NCI-H1436 (cell line): ENCODE measurements at places on chromosomes 16 and 17.

DNA sequence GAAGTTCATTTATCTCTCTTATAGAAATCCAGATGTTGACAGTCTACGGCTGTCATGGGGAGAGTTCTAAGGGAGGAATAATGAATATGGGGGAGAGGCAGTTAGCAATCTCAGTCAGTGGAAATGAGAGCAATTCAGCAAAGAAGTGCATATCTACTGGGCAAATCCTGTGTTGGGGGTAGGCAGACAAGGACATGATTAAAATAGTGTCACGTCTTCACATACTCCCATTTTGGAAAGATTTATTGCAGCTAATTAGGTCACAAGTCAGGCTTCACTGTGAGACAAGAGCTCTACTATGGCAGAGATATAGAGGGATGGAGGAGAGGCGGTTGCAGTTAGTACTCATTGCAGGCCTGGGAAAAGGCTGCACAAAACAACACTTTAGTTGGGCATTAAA is 29.8 kb downstream of the LRRC36 start:
- no peak for DNase-seq

- DNase-seq = peak; percentile 62
Observed at GRCh38 chr17:77735081-77735565, 223.4 kb upstream of the TNRC6C start.

- no peak for DNase-seq
Observed at GRCh38 chr17:62884781-62885180, 76.7 kb upstream of the MARCHF10 start.

- DNase-seq = no peak
Observed at GRCh38 chr16:78310990-78311561, 211.6 kb downstream of the WWOX start.

- no peak for DNase-seq
Observed at GRCh38 chr17:42005166-42005565, 12.1 kb downstream of the DNAJC7 start.

DNA sequence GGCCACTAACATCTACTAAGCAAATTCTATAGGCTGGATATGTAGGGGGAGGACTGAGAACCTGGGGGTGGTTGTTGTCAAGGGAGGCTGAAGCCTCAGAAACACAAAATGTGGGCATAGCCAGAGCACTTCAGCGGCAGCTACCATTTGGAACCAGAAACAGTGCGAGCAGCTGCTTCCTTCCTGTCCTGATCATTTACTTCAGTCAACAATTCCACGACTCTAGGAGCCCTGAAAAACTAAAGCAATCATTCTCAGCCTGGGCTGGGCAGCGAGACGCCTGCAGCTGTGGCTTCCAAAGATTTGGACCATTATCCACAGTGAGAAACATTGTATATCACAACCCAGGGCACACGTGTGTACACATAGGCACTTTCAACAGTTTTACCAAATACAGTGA is 93.9 kb upstream of the WSCD1 start:
- no peak for DNase-seq

DNA sequence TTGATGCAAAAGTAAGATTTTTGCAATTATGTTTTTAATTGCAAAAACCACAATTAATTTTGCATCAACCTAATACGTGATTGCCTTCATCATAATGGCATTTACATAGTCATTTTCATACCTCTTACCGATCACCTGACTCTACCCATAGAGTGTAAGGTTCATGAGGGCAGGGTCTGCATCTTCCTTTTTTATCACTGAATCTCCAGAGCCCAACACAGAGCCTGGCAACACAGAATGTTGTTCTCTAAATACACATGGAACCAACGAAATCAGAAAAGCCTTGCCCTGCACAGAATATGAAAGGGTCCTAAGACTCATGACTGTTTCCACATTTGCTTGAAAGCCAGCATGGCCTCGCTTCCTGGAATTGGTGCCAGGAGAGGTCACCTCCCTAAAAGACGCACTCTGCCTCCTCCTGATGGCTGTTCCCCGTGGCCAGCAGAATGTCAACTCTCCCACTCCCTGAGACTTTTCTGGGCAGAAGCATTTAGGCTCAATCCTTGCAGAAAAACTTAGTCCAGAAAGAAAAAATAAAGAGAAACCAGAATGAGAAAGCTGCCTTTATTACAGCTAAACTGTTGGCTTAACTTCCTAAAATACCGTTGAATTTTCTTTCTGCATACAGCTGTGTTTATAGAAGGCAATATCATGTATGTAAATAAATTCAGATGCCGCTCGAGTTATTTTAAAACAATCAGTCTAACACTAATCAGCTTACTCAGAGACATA is 327.8 kb upstream of the MAF start:
- DNase-seq = no peak

- no peak for DNase-seq
Observed at GRCh38 chr17:41896726-41897125, 22.0 kb downstream of the ACLY start.

DNA sequence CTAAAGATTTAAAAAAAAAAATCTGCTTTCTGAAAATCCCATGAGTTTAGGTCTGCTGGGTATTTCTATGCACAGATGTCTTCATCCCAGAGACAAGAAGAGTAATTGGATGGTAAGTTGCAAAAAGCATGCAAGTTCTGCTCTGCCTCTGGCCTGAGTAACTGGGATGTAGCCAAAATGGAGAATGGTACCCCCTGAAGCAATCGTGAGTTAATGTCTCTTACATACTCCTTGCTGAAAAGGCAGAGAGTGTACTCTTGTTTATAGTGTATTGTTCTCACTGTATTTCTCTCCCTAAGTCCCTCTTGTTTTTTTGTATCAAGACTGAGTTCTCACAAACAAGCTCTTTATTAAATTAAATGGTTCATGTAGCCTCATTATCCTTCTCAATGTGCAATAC is 259.0 kb downstream of the IRX3 start:
- no peak for DNase-seq

DNA sequence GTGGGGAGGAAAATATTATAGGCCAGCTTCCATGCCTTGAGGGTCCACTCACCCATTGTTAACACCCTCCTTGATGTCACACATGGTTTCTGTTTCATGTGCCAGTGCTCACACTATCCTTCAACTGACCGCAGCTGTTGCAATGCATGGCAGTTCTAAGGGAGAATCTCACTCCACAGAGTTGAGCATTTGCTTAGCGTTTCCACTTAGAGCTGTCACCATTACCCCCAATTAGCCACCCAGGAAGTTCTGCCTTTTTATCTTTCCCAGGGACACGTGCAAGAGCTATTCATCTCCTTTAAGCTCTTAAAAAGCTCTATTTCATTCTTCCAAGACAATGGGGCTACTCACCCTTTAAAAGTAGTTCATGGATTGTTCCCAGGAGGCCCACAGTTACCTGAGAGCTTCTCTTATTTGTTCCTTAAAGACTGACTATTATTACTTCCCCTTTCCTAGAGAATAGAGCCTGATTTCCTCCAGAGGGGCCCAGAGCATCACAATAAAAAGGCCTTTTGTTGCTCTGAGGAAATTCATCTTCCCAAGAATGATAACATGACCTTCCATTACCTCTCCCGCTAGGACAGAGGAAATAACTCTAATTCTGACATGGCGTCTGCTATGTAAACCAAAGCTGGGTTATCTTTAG is 126.8 kb downstream of the CACNG3 start:
- no peak for DNase-seq

- no peak for DNase-seq
Observed at GRCh38 chr16:79628501-79628975, 28.0 kb upstream of the MAF start.

DNA sequence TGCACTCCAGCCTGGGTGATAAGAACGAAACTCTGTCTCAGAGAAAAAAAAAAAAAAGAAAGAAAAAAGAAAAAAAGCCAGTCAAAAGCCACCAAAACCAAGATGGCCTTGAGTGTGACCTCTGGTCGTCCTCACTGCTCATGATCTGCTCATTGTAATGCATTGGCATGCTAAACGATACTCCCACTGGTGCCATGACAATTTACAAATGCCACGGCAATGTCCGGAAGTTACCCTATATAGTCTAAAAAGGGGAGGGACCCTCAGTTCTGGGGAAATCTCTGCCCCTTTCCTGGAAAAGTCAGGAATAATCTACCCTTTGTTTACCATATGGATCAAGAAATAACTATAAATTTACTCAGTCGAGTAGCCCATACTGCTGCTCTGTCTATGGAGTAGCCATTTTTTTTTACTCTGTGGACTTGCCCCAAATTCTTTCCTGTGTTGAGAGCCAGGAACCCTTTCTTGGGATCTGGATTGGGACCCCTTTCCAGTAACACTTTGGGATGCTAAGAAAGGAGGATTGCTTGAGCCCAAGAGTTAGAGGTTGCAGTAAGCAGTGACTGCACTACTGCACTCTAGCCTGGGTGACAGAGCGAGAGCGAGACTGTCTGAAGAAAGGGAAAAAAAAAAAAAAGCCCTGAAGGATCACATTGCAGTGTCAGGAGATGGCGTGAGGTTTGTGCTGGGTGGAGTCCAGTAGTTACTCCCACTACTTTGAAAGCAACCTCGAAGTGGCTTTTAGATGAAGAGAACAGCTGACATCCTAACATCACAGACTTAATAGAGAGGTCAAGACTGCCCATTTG is 3.7 kb upstream of the TMEM231 start:
- DNase-seq = no peak

DNA sequence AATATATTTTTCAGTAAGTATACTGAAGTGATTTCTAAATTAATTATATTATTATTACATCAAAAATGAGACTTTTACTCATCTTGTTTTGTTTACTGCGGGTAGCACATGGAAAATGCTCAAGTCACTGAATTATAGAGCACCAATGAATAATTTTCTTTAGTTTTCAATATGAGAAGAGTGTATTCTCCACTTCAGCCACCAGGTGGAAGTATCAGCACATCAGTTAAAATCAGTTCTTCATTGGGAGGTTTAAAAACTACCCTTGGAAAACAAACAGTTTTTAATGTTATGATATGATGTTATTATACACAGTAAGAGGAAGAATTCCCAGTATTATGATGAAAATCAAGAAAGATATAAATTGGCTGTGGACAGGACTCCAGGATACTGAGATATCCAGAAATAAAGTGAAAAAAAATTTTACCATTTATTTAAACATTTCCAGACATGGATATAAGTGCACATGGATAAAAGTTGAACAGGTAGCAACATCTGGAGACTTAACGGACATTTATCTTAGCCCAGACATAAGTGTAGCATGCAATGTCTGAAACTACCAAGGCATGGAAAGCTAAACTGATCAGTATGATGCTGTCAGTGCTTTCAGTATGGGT is 467.3 kb downstream of the KCNJ2 start:
- peak; percentile 52 for DNase-seq

GRCh38 chr17:61420745-61421398 is 21.2 kb downstream of the TBX2 start:
- no peak for DNase-seq

DNA sequence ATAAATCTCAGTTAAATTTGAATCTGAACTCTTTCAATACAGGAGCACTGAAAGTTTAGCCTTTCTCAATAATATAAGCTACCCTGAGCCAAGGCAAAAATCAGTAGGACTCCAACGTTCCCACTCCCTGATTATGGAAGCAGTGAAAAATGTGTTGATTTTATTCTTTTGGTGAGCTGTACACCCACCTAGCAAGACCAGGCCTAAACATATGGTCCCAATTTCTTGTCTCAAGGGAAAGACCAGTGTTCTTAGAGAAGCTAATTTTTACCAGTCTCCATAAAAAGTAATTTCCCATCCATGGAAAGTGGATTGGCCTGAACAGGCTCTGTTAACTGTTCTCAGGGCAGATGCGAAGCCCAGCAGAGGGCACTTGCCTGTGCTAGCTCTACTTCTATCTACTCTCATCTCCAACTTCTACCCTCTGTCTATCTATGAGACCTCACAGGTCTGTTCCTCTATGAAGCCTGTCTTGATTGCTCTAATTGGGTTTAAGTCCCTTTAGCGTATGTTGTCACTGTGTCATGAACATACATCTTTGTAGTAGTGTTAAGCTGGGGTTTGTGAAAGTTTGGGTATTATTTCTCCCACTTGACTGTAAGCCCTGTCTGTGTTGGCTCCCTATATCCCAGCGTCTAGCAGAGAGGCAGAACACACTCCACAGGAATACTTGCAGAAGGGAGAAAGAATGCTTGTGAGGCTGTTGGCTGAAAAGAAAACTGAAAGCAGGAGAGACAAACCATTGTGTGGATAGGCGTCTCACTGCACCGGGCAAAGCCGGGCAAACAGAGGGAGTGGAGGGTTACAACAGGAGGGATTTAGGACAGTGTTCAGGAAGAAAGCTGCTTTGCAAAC is 167.1 kb upstream of the MAF start:
- DNase-seq = no peak

- no peak for DNase-seq
Observed at GRCh38 chr17:36743130-36743529, 141.7 kb downstream of the MRM1 start.

GRCh38 chr17:82384051-82384729 is 12.6 kb downstream of the UTS2R start:
- DNase-seq = no peak

GRCh38 chr17:69245617-69246016 is 17.0 kb upstream of the ABCA10 start:
- DNase-seq = no peak

- DNase-seq = peak; percentile 93
Observed at GRCh38 chr17:17783825-17784656, 52.7 kb downstream of the SREBF1 start.

GRCh38 chr16:11194913-11195312 is 61.1 kb downstream of the SOCS1 start:
- no peak for DNase-seq

DNA sequence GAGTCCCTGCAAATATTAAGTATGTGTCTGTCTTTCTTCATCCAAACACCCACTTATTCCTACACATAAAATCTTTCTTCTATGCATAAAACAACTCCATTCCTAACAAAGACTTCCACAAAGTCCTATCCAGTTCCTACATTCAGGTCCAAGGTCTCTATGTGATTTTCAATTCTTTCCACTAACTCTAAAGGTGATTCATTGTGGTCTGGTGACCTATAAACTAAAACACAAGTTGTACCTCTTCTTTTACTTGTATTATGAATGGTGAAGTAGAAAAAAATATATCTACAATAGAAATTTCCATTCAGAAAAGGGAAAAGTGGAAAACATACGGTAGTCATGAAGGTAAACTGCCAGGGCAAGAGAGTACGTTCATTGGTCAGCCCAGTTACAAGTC is 56.6 kb downstream of the USP32 start:
- no peak for DNase-seq

GRCh38 chr17:49000943-49001342 is 3.8 kb downstream of the IGF2BP1 start:
- DNase-seq = no peak

DNA sequence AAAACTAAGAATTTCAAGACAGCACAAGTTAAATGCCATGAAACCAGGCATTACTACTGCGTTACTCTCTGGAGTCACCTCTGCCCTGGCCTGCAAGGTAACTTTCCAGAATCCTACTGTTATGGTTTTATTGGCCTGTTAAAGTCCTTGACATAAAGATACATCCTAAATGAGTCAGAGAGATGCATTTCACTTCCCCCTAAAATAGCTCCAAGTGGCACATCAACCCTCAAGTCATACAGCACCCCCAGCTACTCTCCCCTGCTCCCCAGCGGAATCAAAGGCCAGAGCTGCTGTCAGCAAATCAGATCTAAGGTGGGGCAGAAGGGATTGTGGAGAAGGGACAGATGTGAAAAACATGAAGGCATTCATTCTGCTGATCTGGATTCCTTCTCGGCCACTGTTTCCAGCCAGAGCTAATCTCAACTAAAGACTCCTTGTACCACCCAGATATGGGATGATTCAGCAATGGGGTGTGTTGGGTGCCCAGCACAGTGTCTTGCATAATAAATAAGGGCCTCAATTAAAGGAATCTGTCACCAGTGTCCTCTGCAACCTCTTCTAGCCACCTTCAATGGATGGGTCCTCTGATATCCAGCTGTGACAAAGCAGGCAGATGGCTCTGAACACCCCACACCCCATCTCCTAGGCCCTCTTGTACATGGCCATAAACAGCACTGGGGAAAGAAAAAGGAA is 8.5 kb upstream of the CCL1 start:
- DNase-seq = no peak

GRCh38 chr17:61863801-61864126 is 436 bp upstream of the BRIP1 start:
- DNase-seq = no peak
